ENCODE measurements at places on chromosomes 5 and 9.

- DNase-seq = no peak
These were observed 199.1 kb upstream of the SLC30A5 start for GRCh38 chr5:68894673-68895072.

DNA sequence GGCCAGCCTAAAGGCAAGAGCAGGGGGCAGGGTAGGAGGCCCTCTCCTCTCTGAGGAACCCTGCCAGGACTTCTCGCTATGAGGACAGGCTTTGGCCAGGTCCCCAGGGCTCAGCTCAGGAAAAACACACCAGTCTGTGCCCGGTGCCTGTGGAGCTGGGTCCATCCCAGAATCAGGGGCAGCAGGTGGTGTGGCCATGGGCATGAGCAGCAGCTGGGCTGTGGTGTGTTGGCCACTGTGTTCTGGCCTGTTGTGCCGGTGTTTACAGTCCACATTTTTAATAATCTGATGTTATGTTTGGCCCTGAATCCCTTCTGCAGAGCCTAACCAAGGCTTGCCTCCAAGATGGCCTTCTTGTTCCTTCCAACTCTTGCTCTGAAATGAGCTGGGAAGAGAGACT, 77.0 kb downstream of the FGF18 start:
- DNase-seq = no peak

DNA sequence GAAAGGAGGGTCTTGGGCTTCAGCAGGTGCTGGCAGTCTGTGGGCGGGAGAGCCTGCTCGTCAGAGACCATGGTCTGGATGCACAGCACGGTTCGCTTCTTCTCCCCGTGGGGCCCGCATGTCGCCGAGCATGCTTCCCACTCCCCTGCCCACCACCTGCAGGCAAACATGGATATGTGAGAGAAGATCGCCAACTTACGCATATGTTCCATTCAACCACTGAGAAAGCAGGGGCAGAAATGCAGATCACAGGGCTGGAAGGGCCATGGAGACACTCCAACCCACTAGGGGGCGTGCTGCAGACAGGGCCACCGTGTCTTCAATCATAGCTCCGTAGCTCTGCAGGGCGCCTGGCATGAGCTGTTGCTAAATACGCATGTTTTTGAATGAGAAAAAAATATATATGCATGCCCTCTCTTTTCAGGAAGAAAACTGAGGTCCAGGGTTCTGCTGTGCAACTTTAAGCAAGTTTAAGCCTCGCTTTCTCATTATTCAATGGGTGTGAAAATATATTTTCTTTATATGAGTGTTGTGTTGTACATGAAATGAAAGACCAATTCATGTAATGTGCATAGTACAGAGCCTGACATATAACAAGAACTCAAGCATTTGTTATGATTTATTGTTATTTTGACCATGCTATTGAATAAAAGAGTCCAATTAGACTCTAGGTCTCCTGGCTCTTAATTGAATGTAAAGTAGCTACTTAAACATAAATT, 148.0 kb downstream of the TARS1 start:
- DNase-seq = peak; percentile 12

DNA sequence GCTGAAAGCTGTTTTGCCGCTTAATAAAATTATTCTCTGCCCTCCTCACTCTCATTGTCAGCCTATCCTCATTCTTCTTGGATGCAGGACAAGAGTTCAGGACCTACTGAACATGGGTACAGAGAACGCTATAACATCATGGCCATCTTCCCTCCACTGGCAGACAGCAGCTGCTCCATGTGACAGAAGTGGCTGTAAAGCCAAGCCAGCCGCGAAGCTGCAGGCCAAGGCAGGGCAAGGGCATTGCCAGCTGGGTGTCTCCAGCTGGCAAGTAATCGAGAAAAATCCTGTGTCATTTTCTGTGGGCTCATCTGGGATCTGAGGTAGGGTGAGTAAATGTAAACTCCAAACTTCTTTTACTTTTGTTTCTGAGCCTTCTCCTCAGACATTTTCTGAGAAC, 84.8 kb downstream of the SLC25A46 start:
- no peak for DNase-seq

DNA sequence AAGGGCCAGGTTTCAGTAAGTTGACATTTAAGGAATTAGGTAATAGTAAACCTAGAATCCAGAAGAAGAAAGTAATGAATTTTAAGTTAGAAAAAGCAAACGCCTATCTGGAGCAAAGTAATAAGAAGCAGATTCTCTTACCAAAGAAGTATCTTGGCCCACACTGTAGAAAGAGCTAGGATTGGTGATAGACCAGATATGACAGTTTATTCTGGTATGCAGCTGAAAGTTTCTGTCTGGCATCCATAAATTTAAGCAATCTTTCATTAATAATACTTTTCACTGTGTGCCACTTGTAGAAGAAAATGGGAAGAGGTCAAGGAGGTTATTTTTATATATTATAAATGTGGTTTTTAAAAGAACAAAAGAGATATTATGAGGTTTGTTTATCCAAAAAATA, 3.0 kb downstream of the RECK start:
- no peak for DNase-seq

DNA sequence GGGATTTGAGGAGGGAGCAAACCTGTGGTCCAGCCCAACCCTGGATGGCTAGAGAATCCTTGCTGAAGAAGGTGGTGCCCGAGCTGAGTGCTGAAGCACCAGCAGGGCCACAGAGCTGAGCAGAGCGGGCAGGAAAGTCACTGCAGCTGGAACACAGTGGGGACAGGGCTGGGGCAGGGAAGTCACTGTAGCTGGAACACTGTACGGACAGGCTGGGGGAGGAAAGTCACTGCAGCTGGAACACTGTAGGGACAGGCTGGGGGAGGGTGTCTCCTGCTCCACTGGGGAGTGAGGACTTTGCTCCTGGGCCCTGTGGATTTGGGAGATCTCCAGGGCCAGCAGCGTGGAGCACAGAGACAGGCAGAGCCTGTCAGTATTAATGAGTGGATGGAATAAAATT, 9.0 kb upstream of the SUSD3 start:
- no peak for DNase-seq
